ENCODE measurements at places on chromosomes 4 and X.

GRCh38 chr4:89398644-89399043 is 91.0 kb upstream of the GPRIN3 start:
- DNase-seq, result no peak

DNA sequence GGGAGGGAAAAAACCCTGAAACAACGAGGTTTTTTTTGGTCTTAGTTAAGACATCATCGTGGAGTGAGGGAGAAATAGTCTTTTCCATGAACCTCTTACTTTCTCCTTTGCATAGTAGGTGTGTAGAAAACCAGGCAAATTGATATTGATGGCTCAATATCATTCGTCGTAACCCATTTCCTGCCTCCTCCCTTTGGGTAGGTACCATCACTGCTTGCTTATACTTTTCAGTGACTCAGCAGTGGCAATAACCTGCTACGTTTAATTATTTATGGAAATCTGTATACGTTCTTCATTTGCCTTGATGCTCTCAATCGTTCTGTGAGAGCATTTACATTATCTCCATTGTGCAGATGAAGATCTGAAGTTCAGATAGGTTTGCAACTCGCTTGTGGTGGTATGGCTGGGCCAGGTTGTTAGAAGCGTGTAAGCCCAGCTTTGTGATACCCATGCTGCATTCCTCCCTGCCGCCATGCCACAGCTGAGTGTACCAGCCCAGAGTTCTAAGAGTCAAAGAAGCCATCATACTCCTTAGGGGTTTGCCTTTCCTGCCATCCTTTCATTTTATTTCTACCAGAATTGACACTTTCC is 212.9 kb downstream of the ARHGAP10 start:
- DNase-seq, result no peak

DNA sequence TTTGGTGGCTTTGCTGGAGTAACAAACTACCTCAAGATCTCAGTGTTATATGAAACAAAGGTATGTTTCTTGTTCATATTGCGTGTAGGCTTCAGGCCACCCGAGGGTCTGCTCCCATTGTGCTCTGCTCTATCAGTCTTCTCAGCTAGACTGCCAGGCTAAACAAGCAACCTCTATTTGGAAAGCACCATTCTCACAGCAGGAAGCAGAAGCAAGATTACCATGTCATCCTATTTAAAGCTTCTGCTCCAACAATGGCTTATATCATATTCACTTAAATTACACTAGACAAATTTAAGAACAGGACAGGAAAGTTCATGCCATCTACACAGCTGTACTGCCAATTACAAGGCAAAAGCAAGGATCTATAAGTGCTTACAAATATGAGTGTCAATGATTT is 385.8 kb downstream of the PPARGC1A start:
- no peak for DNase-seq

DNA sequence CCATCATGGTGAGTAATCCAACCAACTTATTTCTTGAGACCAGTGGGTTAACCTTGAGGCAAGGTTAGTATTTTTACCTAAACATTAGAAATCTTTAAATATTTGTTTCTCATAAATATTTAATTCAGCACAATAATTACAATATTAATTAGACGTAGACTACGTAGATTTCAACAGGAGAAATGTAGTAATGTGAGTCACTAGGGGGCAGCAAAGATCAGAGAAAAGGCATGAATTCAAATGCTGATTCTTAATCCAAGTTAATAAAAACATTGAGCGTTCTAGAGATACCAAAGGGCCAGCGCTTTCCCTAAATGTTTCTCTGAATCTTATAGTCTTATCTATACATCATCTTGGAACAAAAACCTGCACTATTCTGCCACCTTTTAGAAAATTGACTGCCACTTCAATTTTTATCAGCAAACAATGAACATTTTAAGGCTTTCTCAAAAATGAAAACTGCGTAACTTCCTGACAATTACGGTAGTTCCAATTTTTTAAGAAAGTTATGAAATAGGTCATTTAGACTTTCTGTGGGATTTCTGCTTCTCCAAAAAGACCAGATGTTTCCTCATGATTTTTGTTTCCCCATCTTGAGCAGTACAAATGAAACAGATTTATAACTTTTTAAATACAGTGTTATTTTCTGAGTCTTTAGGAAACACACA is 180.7 kb downstream of the GASK1B start:
- DNase-seq, result peak; percentile 80

GRCh38 chr4:146585761-146586333 is 52.8 kb upstream of the POU4F2 start:
- no peak for DNase-seq

GRCh38 chrX:72467135-72467534 is 105.5 kb downstream of the HDAC8 start:
- no peak for DNase-seq

DNA sequence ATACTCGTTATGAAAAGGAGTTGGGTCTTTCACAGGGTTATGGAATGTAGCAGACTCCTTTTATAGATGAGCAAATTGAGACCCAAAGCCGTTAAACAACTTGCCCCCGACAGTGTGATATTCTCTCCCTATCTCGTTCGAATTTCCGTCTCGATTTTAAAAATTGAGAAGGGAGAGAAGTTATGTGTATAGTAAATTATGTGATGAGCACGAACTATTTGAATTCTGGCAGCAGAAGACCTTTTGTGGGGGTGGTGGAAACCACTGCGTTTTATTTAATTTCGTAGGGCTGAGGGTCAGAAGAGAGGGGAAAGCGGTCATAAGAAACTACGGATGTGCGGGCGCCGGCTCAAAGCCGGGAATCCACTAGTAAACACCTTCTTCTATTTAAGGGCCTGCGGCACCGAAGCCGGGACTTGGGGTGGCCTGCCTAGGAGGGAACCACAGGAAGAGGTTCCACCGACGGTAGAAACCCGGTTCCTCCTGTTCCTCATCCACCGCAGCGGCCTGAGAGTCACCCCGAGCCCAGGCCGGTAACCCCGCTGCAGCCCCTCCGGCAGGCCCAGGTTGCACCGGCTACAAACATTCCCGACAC is 1.5 kb upstream of the DDX3X start:
- peak; percentile 13 for DNase-seq

- DNase-seq, result no peak
Observed at GRCh38 chr4:66216252-66216651, 546.0 kb upstream of the EPHA5 start.

DNA sequence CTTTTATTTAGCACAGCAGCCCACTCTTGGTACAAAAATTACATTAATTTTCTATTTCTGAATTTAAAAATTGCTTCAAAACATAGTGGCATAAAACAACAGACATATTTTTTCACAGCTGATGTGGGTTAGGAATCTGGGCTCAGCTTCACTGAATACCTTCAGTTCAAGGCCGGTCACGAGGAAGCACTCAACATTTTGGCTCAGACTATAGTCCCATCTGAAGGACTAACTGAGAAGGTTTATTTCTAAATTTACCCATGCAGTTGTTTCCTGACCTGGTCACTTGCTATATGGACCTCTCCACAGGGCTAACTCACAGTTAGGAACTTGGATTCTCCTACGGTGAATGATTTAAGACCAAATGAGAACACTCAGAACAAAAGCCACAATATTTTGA is 1230.2 kb upstream of the ADGRL3 start:
- DNase-seq, result no peak

GRCh38 chr4:139606579-139607501 is 50.8 kb upstream of the SETD7 start:
- DNase-seq, result no peak

GRCh38 chr4:80309294-80310004 is 26.1 kb upstream of the CFAP299 start:
- no peak for DNase-seq

- DNase-seq, result no peak
Observed at GRCh38 chrX:99010957-99011356, 1399.1 kb downstream of the PCDH19 start.

DNA sequence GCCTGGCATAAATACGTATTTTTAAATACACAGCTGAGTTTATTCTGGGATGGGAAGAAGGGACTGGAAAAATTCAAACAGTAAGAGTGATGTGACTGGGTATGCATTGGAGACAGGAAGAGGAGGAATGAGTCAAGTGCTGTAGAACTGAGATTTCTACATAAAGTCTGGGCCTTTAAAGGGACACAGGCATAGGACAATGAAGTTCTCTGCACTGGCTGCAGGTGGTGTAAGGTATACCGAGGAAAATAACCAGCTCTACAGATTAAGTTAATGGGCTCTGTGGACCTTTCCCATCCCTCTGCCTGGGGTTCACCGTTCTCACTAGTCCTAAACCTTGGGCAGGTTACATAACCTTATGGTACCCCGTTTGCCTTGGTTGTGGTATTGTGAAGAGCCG is 68.7 kb downstream of the DHX15 start:
- no peak for DNase-seq

- no peak for DNase-seq
Observed at GRCh38 chr4:189232274-189232673, 708.4 kb upstream of the FRG1 start.

DNA sequence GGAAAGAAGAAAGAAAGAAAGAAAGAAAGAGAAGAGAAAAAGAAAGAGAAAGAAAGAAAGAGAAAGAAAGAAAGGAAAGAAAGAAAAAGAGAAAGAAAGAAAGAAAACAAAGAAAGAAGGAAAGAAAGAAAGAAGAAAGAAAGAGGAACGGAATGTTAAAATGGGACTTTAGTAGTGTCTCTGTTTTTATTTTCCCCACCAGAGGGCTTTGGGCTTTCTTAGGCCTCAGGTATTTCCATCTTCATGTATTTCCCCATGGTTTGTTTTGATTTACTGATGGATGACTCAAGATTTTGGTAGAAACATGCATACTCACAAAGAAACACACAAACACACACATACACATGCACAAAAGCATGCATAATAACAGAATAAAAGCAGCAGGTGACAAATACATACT is 181.2 kb downstream of the AFF2 start:
- no peak for DNase-seq
